Activated naive CD4-positive, alpha-beta T cell treated with anti-CD3 and anti-CD28 coated beads for 36 hours (primary cell): ENCODE measurements at places on chromosomes 11 and 22. TPM values are rescaled to one million over a fixed set of nuclear protein-coding genes. Genes with fewer than 3 reads are reported as not detected.

- no peaks in the 10 kb centered on the region for H3K27me3 ChIP-seq
- DNase-seq, result no peak
- H3K36me3 ChIP-seq, result peaks cover 27% of the 10 kb centered on the region
- H3K4me3 ChIP-seq, result no peak overlapping the region
- no peak overlapping the region for H3K27ac ChIP-seq
Measured at GRCh38 chr11:43919852-43920597, 22.4 kb upstream of the C11orf96 start.

DNA sequence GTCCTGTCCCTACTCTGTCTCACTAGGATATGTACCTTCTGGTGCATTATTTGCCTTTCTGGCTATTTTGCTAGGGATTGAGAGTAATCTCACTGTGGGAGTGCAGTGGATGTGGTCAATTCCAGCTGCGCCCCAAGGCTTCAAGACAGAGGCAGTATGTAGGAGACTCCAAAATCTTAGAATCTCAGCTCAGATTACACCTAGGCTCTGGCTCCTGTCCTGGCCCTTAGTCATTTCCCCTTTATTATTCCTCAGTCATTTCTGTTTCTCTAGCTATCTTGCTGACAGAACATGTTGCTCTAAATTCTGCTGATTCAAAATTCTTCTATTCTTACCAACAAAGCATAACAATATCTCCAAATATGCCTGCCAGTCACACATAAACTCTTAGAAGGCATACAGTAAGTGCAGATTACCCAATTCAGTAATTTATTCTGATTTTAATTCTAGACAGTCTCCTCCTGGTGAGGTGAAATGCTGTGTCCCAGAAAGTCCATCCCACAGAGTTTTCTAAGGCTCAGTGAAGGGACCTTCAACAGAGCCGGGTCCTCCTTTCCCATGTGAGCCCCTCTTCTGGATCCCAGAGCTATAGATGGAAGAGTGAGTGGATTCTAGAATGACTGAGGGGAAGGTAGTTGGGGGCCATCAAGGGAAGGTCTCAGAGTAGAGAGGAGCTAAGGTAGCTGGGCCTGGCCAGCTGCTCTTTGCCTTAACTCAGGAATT, 24.3 kb upstream of the GLYATL1 start:
- no peak for DNase-seq
- no peak overlapping the region for H3K27ac ChIP-seq
- peaks cover 20% of the 10 kb centered on the region for H3K27me3 ChIP-seq
- H3K4me3 ChIP-seq, result no peak overlapping the region

DNA sequence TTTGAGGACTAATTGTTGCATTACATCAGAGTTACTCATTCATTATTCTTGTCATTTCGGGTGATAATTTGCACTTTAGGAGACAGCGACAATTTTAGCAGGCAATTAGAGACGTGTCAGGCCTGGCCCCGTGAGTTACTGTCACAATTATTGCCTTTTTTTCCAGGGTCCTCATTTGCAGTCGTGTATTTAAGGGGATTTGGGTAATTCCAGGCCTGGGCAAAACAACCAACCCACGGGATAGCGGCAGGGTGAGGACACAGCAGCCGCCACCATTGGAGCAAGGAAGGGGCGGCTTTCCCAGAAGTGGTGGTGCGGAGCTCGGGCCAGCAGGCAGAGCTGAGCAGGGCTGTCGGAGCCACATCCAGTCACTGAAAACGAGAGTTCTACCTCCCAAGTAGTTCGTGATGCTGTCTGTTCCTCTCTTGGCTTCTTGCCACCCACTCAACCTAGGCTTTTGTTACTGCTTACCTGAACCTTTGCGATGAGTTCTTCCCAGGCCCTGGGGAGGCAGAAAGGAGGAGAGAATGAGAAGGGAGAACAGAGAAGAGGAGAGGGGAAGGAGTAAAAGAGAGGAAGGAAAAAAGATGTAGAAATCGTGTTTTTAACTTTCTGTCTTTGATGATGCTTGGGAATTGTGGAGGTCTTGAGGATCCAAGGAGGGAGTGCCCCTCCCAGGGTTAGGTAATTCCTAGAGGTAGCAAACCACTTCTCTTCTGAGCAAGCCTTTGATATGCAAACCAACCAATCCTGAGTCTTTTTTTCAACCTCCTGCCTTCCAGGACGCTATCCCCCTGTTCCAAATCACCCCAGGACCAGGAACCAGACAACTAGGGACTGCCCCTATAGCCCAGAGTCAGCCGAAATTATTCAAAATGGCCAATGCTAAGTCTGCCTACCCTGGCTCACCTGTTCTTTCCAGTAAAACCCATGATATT, 236.1 kb downstream of the MIAT start:
- no peak for DNase-seq
- peaks cover 21% of the 10 kb centered on the region for H3K27me3 ChIP-seq
- H3K4me3 ChIP-seq, result no peak overlapping the region
- peaks cover 1% of the 10 kb centered on the region for H3K36me3 ChIP-seq
- no peak overlapping the region for H3K27ac ChIP-seq

- no peak overlapping the region for H3K4me3 ChIP-seq
- H3K27me3 ChIP-seq, result peaks cover 7% of the 10 kb centered on the region
- H3K36me3 ChIP-seq, result no peaks in the 10 kb centered on the region
- no peak overlapping the region for H3K27ac ChIP-seq
- no peak for DNase-seq
- H3K4me1 ChIP-seq, result no peaks in the 10 kb centered on the region
Measured at GRCh38 chr11:134746609-134747008, 334.6 kb upstream of the B3GAT1 start.

- peaks cover 3% of the 10 kb centered on the region for H3K27me3 ChIP-seq
- no peaks in the 10 kb centered on the region for H3K4me1 ChIP-seq
- no peak overlapping the region for H3K4me3 ChIP-seq
- no peak for DNase-seq
- peaks cover 5% of the 10 kb centered on the region for H3K36me3 ChIP-seq
Measured at GRCh38 chr11:11189506-11189905, 163.5 kb downstream of the CSNK2A3 start.

DNA sequence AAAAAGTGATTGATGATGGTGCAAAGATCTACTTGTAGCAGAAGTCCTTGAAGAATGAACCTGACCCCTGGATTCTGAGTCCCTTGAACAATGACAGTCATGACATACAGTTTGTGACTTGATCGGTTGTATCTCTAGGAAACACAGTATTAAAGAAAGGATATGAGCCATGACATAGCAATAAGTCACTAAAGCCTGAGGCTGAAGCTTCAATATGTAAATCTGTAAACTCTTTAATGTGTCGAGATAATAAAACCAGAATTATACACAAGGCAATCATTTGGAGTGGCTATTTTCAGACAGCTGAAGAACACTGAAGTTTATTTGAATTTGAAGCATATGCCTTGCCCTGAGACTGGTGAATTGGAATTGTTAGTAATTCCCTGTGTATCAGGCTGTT, 911.5 kb upstream of the RAG2 start:
- no peaks in the 10 kb centered on the region for H3K36me3 ChIP-seq
- H3K27me3 ChIP-seq, result no peaks in the 10 kb centered on the region
- DNase-seq, result no peak
- no peaks in the 10 kb centered on the region for H3K4me1 ChIP-seq
- H3K4me3 ChIP-seq, result no peak overlapping the region

- H3K4me3 ChIP-seq, result no peak overlapping the region
- no peak overlapping the region for H3K27ac ChIP-seq
- H3K27me3 ChIP-seq, result no peaks in the 10 kb centered on the region
- no peaks in the 10 kb centered on the region for H3K36me3 ChIP-seq
- DNase-seq, result no peak
Measured at GRCh38 chr11:23769214-23769613, 727.6 kb upstream of the LUZP2 start.

GRCh38 chr11:99279266-99279665, 258.5 kb downstream of the CNTN5 start:
- no peak overlapping the region for H3K4me3 ChIP-seq
- H3K27me3 ChIP-seq, result no peaks in the 10 kb centered on the region
- no peak for DNase-seq

- H3K36me3 ChIP-seq, result no peaks in the 10 kb centered on the region
- DNase-seq, result no peak
- H3K4me1 ChIP-seq, result no peaks in the 10 kb centered on the region
- H3K27me3 ChIP-seq, result peaks cover 9% of the 10 kb centered on the region
- H3K27ac ChIP-seq, result no peak overlapping the region
Measured at GRCh38 chr11:36057379-36058042, 113.6 kb downstream of the LDLRAD3 start.

DNA sequence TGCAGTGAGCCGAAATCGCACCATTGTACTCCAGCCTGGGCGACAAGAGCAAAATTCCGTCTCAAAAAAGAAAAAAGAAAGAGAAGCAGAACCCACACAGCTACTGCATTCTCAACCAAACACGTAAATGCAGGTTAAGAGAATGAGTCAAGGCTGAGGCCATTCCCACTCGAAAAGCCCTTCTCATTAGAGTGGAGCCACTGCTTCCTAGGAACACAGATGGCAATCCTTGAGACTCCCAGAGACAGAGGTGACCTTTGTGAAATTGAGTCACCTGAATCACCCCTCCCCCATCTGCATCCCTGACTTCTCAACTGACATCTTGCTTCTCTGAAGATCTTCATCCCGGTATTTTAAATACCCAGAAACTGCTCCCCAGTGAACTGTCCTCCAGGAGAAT, 8.2 kb downstream of the PACSIN2 start:
- peaks cover 3% of the 10 kb centered on the region for H3K36me3 ChIP-seq
- no peak overlapping the region for H3K27ac ChIP-seq
- H3K4me1 ChIP-seq, result peaks cover 64% of the 10 kb centered on the region
- no peaks in the 10 kb centered on the region for H3K27me3 ChIP-seq

DNA sequence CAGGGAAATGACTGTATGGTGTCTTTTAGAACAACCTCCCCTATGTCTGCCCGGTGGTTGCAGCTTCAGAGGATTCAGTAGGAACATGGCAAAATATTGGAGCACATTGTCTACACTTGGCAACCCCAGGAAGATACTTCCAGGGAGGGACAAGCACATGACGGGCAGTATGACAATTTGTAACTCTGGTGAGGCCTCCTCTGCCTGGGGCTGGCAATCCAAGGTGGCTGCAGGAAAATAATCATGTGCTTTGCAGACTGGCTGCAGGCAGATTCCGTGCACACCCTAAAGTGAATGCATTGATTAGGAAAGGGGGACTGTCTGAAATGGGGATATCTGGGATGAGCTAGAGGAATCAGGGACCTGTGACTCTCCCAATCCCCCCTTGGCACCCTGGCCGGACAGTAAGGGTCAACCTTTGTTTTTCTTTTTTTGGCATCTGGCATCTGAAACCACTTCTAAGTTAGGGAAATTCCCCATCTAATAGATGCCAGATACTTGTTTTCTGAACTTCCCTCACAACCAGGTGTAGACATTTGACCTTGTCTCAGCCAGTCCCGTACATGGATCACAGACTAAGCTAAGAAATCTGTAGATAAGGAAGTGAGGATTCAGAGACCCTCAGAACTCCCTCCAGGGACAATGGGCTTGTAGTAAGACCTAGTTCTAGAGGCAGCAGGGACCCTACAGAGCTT, 10.5 kb upstream of the PHOX2A start:
- H3K36me3 ChIP-seq, result no peaks in the 10 kb centered on the region
- no peaks in the 10 kb centered on the region for H3K27me3 ChIP-seq
- H3K27ac ChIP-seq, result no peak overlapping the region
- H3K4me1 ChIP-seq, result no peaks in the 10 kb centered on the region
- no peak for DNase-seq
- H3K4me3 ChIP-seq, result no peak overlapping the region

DNA sequence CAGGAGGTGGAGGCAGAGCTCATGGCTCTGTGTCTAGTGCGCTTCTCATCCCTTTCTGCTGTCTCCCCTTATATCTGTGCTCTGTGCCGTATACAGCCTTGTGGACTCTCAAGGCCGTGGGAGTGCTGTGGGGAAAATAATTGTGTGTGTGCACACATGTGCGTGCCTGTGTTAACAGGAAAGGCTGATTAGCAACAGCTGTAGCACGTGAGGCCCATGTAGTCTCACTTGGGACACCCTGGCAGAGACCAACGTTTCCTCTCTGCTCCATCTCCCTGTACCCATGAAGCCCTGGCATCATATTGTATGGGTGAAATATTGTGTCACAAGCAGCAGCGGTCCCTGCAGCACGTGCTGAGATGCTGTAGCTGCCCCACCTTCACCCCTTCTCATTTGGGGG, 109.3 kb downstream of the LRRC32 start:
- H3K27me3 ChIP-seq, result peaks cover 16% of the 10 kb centered on the region
- DNase-seq, result no peak
- H3K4me3 ChIP-seq, result no peak overlapping the region
- no peaks in the 10 kb centered on the region for H3K36me3 ChIP-seq
- H3K27ac ChIP-seq, result no peak overlapping the region

DNA sequence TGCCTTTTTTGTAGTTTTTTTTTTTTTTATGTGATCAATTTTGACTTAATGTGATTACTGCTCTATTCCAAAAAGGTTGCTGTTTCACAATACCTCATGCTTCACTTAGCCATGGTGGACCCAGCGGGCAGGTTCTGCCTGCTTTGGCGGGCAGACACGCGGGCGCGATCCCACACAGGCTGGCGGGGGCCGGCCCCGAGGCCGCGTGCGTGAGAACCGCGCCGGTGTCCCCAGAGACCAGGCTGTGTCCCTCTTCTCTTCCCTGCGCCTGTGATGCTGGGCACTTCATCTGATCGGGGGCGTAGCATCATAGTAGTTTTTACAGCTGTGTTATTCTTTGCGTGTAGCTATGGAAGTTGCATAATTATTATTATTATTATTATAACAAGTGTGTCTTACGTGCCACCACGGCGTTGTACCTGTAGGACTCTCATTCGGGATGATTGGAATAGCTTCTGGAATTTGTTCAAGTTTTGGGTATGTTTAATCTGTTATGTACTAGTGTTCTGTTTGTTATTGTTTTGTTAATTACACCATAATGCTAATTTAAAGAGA, 12.5 kb downstream of the CCND1 start:
- no peaks in the 10 kb centered on the region for H3K27me3 ChIP-seq
- no peak for DNase-seq
- no peak overlapping the region for H3K27ac ChIP-seq

The PNPLA5 gene
- not detected for total RNA-seq

The C11orf52 gene
- total RNA-seq, result not detected

The MS4A6A gene
- total RNA-seq, result not detected

The GNG3 gene
- total RNA-seq, result not detected

The ACR gene
- not detected for total RNA-seq

The OR5P2 gene
- total RNA-seq, result not detected

The FJX1 gene
- 0.77 TPM for total RNA-seq

The SERPIND1 gene
- not detected for total RNA-seq

The ABCC8 gene
- not detected for total RNA-seq

The CNGA4 gene
- 0.10 TPM for total RNA-seq
